Stimulated activated CD4-positive, alpha-beta T cell treated with anti-CD3 and anti-CD28 coated beads, Interleukin-4, amount 100 ng/mL, for 24 hours (primary cell): ENCODE measurements at places on chromosomes 11 and 22.

- DNase-seq = no peak
These were observed 113.5 kb downstream of the SOX6 start for GRCh38 chr11:16242806-16243205.

GRCh38 chr11:125513705-125514265 lies 17.7 kb upstream of the FEZ1 start:
- no peak for DNase-seq

DNA sequence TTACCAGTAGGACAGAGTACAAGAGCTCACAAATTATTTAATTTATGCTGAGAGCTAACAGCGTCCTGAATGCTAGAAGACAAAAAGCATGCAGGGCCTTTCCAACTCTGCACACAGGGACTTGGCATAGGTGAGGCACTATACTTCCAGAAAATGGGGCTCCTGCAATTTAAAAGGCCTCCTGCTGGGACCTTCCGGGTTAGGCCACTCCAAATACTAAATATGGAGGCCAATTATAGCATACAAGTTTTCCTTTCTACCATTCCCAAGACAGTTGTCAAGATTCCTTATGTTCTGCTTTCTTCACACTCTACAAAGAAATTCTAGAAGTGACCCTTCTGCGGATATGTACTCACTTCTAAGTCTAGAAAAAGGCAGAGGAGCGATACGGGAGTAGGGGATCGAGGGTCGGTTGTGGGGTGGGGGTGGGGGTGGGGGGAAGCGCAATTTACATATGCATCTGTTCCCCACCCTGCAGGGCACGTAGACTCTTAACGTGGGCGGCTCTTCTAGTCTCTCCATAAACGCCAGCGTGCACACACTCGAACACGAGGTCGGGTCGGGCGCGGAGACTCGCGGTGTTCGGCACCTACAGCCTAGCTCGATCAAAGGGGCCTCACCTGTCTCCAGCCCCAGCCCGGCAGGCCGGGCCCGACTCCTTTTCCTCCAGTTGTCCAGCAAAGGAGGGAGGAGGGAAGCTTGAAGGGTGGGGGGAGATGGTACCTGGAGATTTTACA lies 728 bp downstream of the DCUN1D5 start:
- peak; percentile 57 for DNase-seq

GRCh38 chr11:10456519-10456918 lies 1.5 kb downstream of the AMPD3 start:
- DNase-seq = no peak

DNA sequence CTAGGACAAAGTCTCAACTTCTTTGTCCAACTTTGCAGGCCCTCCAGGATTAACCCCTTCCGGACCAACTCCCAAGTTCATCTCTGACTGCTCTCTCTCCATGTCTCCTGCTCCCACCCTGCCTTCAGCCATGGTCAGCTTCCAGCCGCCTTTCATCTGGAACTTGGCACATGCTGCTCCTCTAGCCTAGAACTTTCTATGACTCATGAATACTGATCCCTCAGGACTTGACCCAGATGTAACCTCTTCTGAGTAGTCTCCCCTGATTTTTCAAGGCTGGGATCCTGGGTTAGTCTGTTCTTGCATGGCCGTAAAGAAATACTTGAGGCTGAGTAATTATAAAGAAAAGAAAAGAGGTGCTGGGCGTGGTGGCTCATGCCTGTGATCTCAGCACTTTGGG lies 5.2 kb upstream of the SLC15A3 start:
- DNase-seq = no peak

DNA sequence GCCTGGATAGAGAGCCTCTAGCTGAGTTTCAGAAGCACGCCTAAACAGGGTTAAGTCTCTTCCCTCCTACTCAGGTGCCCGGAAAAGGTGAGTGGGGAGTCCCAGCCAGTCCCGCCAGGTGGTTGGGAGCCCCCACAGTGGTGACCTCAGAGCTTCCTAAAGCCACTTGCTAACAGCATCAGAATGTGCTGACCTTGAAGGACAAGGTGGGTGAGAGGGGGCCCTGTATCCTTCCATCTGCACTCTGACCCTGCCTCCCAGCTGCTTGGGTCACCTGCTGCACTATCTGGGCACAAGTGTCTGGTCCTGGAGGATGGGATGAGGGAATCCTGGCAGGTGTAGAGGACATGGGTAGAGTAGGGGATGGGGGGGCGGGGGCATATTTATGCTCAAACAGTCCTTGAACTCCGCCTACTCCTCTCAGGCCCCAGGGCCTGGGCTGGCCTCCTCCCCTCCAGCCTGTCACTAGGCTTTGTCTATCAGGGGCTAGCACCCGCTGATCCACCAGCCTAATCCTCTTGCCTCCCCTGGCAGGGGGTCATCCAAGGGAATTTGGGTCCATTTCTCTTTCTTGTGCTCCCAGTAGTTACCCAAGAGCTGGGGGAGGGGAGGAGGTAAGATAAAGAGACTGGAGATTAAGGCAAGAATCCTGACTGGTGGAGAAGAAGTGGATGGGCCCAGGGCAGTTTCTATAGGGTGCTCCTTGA lies 3.4 kb downstream of the USP2 start:
- DNase-seq = no peak

DNA sequence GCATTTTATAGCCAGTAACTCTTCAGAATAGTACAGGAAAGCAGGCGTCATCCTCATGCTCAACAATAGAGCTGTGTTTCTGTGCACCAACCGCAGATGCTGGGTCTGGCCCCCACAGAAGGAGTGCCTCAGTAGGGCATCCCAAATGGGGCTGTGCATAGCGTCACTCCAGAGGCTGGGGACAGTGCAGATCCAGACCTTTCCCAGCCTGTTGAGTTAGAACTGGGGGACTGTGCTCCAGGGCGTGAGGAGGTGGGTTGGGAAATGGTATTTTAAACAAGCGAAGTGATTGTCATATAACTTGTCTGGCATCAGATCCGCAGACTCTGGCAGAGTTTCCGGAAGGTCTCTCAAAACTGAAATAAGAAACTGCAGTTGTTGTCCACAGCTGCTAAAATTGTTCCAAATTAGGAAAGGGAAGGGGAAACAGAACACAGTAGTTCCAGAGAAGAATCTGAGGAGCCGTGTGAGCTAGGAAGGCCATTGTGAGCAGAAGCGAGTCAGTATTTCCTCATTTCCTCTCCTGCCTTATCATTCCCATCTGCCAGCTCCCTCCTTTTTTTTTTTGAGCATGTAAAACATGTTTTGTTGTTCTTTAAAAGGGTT lies 52.2 kb downstream of the JAM3 start:
- DNase-seq = no peak

GRCh38 chr22:46829117-46829891 lies 66.9 kb downstream of the TBC1D22A start:
- DNase-seq = no peak

GRCh38 chr22:38549101-38549894 lies 20.7 kb downstream of the DMC1 start:
- no peak for DNase-seq

DNA sequence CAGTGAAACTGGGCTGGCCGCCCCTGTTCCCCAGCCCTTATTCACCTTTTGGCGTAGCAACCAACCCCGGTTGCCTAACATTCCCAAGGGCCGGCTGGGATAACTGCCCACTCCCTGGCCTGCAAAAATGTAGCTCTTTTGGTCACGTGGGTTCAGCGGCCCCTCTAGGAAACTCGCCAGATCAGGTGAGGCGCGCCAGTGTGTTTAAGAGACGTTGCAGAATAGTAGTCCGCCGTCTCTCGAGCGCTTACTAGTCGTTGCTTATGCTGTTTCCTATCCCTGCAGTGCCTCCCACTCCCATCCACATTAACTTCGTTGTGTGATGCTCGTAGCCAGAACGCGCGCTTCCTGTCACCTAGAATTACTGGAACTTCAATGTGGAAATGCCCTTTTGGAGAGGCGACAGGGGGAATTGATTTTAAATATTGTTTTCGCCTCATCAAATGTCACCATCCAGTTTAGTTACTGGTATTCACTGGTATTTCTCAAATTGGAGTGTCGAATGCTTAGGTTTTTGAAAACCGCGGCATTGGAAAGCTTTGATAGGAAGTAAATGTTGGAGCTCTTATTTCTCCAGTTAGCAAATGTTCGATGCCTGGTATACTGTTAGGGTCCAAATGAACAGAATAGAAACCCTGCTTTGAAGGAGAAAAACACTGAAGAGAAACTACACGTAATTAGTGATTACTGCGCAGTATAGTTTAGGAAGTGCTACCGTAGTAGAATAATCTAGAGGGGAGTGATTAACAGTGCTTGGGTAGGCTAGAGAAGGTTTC lies 823 bp downstream of the CEP57 start:
- DNase-seq = peak; percentile 56

DNA sequence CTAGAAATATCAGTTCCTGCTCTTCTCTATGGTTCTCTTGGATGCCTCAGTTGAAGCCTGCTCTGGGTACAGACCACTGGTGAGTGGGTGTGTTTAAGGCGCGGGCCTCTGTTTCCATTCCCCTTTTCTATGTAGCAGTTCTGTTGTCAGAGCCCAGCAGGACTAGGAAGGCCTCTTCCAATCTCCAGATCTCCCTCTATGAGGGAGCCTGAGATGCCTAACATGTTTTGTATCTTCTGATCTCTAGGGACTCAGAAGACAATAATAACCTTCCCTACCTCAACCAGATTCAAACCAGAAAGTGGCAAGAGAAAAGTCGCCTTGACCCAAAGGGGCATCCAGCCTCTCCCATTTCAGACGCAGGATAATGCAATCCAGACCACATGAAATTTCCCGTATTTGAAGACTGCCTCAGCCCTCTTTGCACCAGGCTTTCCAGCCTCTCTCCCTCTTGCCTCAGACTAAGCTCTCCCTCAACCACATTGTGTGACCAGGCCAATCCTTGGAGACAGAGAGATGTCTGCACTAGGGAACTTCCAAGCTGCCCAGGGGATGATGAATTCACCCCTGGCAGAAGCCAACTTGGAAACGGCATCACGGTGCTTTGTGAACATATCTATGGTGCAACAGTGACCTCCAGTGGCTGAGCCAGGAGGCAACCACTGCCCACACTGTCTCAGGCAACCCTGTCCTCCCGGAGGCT lies 150.1 kb upstream of the UBASH3B start:
- DNase-seq = peak; percentile 47

DNA sequence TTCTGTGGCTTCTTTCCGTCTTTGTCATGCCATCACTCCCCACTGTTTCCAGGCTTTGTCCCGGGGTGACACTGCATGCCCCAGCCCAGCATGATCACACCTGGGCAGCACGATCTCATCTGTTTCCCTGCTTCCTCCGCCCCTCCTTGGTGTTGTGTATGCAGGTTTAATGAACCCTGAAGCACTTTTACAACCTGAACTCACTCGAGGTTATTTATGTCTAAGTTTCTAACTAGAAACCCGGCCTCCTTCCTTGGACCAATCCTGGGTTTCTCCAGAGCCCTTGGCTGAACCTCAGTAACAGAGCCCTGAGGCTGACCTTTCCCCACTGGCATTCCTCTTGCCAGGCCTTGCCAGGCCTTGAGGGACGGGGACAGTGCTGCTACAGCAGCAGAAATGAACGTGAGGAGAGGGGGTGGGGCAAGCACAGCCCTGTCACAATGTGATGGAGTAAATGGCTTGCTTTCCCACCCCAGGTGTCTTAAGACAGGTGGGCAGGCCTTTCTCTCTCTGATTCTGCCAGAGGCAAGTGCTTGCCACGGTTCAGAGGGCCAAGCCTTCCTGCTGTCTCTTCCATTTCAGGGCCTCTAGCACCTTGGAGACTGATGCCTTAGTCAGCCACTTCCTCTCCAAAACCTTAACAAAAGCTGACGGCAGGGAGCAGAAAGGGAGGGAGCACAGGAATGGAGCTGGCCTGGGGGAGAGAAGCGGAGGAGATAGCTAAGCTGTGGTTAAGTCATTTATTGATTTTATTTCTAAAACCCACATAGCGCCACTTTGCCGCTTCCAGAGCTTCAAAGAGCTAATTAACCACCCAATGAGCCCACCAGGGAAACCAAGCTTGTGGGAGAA lies 3.1 kb upstream of the PYGM start:
- no peak for DNase-seq

DNA sequence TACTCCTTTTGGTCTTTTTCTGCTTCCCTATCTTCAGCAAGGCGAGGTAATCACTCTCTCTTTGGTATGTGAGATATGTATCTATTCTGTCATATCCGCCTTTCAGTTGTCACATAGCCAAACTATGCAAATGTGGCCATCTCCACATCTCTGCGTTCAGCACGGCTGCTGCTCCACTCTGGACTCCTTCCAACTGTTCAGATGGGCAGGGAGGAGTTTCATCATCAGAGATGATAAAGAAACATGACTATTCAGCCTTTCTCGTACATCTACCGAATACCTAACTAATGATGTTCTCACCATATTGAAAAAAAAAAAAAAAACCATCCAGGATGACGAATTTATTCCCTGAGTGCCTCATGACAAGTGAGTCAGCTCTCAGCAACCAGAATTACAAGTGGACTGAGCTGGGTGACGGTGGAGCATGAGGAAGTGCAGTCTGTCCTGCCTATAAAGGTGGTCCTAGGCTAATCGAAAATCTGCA lies 899.6 kb downstream of the OPCML start:
- DNase-seq = no peak
